ENCODE measurements at places on chromosomes 2 and 18.
A peak's percentile ranks its signal among the peaks of the same experiment; 100 is the strongest.

DNA sequence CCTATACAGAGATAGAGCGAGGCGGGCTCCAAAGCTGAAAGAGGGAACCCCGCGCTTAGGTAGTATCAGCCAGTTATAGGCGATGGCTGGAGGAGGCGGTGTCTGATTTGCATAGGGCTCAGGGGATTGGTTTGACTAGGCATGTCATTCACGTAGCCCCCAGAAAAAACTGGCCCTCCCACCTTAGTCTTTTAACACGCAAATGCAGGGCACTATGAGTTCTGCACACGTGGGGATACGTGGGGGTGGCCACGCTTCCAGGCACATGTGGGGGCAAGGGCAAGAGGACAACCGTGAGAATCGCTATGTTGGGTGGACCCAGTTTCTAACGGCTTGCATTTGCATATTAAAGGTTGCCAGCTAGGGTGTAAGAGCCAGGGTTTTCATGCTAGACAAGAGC lies 56.7 kb upstream of the MSTN start:
- no peak for ATAC-seq

DNA sequence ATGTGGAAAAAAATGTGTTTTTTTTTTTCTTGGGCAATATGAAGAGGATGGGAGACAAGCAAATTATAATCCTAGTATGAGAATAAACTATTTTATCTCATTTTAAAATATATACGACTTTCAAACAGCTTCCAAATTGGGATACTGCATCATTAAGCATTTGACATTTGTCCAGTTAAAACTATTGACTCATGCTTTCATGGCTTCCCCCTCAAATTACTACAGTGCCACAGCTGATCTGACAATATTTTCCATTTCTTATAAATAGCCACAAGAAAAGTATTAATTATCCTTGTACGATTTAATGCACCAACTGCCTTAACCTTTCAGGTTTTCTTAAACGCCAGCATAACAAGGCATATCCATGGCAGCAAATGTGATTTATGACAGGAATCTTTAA lies 1134.8 kb upstream of the ZEB2 start:
- ATAC-seq, result no peak

GRCh38 chr2:42888321-42889245 lies 96.2 kb upstream of the HAAO start:
- ATAC-seq, result no peak

DNA sequence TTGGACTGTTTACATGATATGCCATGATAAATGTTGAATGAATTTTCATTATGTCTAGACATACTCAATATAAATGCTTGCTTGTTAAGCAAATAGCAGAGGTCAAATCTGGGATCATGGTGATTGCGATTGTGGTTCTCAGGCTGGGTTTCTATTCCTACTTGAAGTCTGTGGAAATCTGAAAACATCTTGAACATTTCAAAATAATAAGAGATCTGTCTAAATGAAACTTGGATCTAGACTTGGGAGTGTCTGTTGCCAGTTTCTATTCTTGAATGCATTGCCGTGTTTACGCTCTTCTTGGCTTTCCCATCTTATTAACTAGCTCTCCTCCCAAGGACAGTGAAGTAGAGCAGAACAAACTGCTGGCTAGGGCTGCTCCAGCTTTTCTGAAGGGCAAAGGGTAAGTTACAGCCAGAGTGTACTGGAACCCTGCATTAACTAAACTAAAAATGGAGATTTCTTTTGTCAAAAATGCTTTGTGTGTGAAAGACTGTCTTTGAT lies 127.7 kb downstream of the DTNA start:
- no peak for ATAC-seq

GRCh38 chr18:50928551-50928950 lies 39.3 kb upstream of the ELAC1 start:
- no peak for ATAC-seq

DNA sequence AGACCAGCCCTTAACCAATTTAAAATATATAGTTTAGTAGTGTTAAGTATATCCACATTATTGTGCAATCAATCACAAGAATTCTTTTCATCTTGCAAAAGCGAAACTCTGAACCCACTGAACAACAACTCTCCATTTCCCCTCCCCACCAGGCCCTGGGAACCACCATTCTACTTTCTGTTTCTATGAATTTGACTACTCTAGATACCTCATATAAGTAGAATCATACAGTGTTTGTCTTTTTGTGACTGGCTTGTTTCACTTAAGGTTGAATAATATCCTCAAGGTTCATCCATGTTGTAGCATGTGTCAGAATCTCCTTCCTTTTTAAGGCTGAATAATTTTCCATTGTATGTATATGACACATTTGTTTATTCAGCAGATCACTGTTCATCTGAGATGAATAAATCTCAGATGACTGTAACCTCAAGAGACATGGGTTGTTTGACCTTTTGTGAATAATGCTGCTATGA lies 8.1 kb upstream of the SOS1 start:
- ATAC-seq, result peak; percentile 74

- ATAC-seq, result no peak
Observed at GRCh38 chr2:225532096-225532495, 132.6 kb downstream of the NYAP2 start.

GRCh38 chr18:2881088-2881839 lies 34.5 kb downstream of the EMILIN2 start:
- ATAC-seq, result no peak

DNA sequence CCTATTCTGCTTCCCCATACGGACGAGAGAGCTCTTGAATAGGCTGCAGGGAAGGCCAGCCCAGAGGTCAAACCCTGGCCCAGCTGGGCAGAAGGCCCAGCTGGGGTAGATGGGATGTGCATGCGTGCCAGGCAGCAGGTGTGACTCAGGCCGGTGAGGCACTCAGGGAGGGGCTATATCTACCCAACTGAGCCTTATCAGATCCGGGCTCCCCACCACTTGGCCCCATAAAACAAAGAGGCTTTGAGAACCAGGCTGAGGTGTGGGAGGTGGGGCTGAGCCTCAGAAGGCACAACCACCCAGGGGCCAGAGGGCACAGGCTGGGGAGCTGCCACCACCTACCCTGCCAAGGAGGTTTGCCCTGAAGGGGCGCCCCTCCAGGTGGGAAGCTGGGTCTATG lies 8.0 kb upstream of the CFAP65 start:
- ATAC-seq, result no peak

DNA sequence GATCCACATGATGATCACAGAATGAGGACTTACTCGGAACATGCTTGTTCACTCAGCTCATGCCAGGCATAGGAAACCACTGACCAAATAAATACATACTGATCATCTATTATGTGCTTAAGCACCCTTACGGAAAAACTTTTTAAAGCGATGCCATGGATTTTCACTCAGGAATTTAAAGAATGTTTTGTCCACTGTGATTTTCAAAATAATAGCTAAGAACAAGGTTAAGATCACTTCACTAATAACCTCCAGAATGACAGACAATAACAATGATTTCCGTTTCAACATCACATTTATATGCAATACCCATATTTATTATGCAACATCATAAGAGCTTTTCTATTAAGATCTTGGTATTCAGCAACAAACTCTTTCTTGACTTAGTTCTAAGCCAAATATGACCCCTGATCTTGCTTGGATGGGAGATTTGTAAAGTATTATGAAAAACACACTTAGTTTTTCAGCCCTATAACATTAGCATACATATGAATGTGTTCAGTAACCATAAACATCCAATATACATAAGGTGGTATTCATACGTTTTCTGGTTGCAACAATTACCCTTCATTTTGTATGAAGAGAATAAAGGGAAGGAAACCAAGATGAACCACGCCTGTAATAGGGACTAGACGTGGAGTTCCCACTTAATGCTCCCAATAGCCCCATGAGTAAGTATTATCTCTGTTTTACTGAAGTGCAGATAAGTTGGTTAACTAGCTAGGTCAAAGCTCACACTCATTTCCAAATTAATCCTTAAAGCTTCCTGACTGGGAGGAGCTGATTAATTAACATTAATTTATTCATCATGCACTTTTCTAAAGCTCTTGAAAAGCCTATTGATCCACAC lies 1.9 kb downstream of the CD302 start:
- no peak for ATAC-seq

GRCh38 chr2:39949131-39949530 lies 170.1 kb upstream of the THUMPD2 start:
- no peak for ATAC-seq

GRCh38 chr2:226122041-226122440 lies 677.6 kb downstream of the IRS1 start:
- ATAC-seq, result no peak

- ATAC-seq, result no peak
Observed at GRCh38 chr2:238597638-238598528, 171.2 kb downstream of the ASB1 start.

DNA sequence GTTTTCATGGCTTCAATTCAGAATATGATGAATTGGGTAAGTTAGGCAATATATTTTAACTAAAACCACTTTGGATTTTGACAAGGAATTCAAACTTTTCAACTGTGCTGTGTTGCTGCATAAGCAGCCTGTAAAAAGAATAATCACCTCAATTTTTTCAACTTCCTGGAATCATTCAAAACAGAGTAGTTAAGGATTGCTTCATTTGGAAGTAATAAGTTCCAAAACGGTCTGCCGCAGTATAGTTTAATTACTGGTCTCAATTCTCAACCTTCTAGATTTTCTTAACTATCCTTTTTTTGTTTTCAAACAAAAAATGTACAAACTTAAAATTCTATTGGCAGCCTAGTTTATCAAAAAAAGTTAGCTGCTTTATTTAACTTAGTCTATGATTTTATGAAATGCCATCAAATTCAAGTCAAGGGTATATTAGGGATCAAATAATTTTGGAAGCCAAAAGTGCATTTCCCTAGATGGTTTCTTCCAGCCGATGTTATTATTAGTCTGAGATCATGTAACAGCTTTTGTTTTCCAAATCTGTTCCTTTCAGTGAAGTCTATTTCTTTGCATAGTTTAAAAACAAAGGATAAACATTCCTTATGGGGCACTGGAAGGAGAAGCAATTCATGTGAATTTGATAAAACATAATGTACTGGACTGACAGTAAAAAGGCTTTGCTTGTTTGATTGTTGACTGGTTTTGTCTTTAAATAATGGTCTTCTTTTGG lies 76.1 kb upstream of the ETAA1 start:
- no peak for ATAC-seq

DNA sequence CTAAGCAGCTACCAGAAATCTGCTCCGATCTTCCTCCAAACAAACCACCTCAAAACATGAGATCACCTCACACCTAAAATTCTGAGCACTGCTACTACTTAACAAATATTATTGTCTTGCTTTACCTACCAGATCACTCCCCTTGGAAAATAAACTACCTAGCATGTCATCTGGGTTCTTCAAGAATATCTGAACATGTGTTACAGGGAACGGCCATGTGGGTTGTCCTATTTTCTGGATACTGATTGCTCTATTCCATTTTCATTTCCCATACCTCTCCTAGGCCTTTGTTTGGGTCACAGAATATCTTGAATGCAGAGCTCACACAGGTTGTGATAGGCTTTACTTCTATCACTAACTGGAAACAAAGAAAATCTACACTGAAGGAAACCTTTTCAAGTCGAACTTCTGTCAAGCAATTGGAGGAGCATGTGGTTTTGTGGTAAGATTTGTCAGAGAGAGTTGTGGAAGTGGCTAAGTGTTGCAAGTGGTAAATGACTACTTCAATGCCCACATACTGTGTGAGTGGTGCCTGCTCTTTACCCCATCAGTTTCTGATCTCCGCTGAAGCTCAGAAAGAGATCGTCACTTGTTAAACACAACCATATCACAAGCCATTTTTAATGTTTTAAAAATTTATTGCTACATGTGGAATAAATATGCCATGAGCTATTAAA lies 739.1 kb upstream of the ZEB2 start:
- peak; percentile 41 for ATAC-seq

DNA sequence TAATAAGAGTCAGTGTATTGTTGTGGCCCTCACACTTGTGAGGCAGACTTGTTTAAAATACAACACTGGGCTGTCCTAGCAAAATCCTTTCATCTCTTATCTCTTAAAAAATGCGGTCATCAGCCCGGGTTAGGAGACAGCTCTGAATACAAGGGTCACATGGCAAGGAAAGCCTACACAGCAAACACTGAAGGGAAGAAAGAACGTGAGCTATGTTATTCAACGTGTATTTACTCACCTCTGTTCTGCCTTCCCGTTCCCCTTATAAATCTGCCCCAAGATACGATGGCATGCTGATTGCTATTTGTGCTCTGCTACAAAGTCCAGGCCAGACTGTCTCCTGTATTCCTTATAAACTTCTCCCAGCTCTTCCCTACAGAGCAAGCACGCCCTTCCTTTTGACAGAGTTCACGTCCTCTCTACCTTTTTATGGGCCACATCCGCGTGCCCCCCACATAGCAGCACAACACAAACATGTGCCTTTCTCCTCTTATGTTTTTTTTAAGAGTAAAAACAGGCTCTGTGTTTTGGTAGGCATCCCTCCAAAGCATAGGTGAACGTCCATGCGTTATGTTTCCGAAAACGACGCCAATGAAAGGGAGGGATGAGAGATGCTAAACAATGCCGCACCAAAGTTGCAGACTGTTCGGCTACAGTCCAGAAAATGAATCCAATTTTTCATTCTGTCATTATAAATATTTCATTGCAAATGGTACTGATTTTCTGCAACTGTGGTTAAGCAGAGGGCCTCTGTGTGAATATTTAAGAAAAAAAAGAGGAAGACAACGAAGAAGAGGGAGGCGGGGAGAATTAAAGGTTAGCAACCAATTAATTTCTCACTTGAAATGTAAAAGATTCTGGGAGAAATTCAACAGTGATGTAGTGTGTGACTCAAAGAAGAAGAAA lies 274.7 kb downstream of the ZNF521 start:
- ATAC-seq, result no peak

DNA sequence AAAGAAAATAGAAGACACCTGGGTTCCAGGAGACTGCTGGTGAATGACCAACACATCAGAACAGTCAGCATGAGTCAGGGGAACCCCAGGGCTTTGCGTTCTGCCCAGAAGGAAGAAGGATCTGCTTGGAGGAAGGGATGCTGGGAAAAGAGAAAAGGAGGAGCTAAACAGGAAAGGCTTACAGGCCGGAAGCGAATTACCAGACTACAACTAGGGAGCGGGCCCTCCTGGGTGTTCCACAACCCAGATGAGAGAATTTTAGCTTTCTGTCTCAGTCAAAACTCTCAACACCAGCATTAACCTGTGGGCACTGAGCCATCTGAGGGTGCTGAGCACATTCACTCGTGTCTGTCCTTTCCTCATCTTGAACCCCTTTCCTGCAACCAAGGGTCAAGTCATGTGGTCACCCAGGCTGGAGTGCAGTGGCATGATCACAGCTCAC lies 19.2 kb downstream of the CDC42EP3 start:
- no peak for ATAC-seq

- no peak for ATAC-seq
Observed at GRCh38 chr2:146079216-146079615, 1559.3 kb upstream of the ZEB2 start.

GRCh38 chr2:64404002-64404731 lies 49.8 kb upstream of the LGALSL start:
- no peak for ATAC-seq

DNA sequence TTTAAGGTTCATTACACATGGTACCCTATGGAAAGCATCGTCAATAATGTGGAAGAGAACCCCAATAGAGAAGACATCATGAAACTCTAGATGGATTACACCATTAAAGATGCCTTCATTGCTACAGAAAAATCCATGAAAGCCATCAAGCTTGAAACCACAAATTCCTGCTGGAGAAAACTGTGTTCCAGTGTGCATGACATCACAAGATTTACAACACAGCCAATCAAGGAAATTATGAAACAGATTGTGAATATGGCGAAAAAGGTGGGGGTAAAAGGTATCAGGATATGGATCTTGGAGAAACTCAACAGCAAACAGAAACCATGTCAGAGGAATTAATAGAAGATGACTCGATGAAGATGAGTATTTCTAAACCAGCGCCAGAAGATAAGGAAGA lies 200.0 kb downstream of the SLC4A10 start:
- no peak for ATAC-seq
